Activated T-helper 9 cell treated with anti-CD3 and anti-CD28 coated beads, Interleukin-2, amount 50 U/mL, for 16 hours (primary cell): ENCODE measurements at places on chromosomes 4 and X.

DNA sequence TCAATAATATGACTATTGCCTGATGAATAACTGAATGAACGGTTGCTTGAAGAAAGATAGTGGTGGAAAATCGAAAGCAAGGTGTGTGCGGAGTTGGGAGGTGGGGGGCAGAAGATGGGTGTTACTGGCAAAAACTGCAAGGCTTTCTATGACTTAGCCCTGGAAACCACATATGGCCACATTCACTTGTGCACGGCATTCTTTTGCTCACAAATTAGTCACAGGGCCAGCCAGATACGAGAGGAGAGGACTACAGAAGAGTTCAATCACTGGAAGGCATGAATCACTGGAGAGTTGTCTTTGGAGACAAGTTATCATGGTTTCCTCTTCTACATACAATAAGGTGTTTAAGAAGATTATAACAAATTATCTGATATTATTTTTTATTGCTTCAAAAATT is 626.5 kb upstream of the CPEB2 start:
- DNase-seq, result no peak

GRCh38 chr4:18051281-18051680 is 29.7 kb upstream of the LCORL start:
- no peak for DNase-seq

- no peak for DNase-seq
Measured at GRCh38 chr4:2337896-2338295, 76.0 kb upstream of the MXD4 start.

DNA sequence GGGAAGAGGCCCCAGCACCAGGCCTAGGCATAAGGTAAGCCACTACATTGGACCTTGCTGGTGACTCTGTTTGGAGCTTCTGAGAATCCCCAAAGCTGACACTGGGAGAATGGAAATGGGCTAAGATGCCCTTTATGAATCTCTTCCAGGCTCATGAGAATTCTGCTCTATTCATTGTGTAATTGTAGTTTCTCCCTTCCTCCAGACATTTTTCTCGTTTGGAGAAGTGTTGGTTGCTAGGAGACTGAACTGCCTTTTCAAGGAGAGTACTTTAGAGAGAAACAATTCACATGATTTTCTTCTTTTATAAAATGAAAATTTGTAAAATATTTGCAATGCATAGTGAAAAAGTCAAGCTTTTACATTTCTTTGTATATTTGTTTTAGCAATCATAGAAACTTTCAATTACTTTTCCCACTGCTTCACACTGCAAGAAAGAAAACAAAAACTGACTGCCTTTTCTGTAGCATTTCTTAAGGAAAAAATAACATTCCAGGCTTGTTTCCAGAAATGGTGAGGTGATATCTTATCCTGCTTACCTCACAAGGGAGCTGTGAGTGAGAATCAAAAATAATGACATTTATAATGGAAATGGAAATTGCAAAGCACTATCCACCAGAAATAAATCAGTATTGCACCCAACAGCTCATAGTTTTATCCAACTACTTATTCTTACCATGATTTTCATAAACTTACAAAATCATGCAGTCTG is 24.9 kb upstream of the DCHS2 start:
- DNase-seq, result no peak

DNA sequence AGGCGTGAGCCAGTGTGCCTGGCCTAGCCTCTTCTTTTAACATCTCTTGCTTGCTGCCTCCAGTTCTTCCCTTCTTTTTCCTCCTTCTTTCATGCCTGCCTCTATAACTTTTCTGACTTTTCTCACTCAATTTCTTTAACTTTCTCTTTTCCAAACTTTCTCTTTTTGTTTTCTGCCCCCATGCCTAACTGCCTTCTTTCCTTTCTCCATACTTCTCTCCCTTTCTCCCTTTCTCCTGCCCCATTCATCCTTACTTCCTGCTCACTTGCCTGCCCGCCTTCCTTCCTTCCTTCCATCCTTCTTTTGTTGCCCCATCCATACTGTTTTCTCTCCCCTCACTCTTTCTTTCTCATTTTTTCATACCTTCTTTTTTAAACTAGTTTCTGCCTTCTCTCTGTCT is 105.2 kb downstream of the RBMX2 start:
- DNase-seq, result no peak

DNA sequence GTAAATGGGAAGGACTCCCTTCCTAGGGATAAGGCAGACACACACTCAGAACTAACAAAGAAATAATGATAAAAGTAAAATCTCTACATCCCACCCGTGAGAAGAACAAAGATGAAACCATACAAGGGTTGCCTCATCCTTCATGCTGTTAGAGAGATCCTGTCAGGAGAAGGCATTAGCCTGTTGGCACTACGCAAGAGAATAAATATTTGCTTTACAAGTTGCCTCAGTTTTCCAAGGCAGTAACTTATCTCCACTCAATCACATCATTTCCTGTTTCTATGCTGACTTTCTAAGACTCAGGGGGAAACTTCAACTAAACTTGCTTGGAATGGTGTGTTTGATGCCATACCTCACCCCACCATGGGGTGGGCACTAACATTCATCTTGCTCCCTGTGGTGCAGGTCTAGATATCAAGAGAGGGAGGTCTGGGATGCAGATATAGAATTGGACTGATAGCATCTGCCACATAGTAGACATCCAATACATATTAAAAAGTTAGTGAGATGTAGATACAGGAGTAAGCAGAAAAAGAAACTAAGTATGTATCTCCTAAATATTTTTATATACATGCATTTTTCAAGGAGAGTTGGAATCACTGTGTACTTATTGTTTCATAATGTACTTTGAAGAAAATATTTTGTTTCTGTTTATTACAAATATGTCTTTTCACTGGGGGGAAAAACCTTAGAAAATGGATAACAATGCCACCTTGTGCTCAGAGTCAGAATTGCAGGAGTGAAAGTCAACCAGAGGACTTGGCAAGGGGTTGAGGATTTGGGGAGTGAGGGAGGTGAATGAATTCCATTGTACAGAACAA is 57.2 kb upstream of the BEX4 start:
- DNase-seq, result no peak

- DNase-seq, result peak; percentile 41
Measured at GRCh38 chrX:21374163-21374993, at the start of gene CNKSR2. Gene CNKSR2, plus strand, starts transcription at chrX:21374418. Its CDS starts 480 bp downstream, at chrX:21374898.

GRCh38 chr4:7009564-7009963 is 33.6 kb upstream of the TADA2B start:
- DNase-seq, result no peak

DNA sequence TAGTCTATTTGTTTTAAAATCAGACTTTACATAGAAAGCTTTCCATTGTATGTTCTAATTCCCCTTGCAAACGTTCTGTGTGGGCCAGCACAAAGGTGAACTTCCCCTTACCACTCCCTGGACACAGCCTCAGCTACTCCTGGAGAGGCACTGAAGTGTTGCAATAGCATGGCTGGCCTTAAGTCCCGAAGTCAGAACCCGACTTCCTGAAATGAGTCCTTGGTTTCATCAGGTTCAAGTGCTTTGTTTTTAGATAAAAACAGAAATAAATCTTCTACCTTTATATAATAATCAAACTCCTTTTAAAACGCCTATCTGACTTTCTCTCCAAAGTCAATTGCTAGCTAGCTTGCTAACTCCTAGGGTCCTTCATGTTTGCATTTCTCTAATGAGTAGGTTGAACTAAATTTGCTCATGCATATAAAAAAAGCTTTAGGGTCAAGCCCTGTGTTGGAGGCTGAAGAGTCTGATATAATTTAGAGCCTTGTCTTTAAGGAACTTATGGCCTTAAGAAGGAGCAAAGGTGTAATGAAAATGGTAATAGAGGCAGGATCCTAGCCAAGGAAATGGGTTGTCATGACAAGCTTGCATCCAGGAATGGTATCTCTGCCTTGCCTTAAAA is 9.0 kb downstream of the BMP3 start:
- no peak for DNase-seq

DNA sequence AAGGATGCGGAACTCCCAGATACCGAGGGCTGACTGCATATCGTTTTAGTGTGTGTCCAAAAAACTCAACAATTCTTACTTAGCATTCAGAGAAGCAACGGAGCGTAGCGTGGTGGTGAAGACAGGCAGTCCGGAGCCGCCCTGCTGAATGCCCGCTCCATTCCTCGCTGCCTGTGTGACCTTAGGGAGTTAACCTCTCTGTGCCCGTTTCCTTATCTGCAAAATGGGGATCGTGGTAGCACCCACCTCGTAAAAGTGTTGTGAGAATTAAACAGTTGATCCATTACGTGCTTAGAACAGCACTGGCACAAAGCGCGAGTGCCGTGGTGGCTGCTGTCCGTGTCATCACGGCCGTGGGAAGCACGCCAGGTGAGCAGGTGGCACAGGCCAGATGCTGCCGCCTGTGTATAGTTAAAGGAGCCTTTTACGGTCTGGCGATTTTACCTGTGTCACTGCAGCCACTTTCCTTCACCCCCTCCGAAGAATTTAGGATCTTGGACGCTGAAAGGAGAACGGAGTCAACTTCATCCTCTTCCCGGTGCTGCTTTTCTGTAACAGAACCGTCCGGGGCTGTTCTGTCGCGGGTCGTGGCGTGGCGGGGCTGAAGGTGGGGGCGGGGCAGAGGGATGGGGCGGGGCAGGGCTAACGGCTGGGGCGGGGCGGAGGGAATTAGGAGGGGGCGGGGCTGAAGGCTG is 885 bp downstream of the CCDC110 start:
- peak; percentile 28 for DNase-seq

DNA sequence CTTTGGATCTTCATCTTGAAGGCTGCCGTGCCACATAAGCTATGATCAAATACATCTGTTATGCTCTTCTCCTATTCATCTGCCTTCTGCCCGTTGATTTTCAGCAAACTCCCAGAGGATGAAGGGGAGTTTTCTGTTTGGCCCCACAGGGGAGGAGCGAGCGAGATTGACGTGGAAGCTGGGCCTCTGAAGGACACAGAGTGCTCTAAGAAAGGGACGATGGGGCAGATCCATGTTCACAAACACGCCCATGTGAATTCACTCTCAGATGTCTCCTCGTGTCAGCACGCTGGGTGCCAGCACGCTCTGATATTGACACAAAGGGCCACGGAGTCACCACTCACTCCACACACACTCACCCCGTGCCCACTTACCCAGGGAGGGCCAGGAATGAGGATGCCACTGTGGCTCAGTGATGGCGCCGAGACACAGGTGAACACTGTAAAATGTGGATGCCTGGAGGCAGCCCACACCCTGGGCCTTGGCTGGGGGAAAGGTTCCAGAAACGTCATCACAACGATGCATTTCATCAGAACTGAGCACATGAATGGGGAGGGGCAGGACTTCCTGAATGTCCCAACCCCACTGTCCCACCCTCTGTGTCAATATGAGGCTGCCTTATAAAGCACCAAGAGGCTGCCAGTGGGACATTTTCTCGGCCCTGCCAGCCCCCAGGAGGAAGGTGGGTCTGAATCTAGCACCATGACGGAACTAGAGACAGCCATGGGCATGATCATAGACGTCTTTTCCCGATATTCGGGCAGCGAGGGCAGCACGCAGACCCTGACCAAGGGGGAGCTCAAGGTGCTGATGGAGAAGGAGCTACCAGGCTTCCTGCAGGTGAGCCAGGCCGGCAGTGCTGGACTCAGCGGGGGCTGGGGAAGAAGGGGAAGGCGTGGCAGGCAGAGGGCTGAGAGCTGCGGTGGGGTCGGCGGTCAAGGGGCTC is at the start of gene S100P:
TSS of gene S100P (plus strand) at position 648 of the 946 bp plus-strand sequence. CDS start at position 703, 55 bp downstream.
- DNase-seq, result no peak

DNA sequence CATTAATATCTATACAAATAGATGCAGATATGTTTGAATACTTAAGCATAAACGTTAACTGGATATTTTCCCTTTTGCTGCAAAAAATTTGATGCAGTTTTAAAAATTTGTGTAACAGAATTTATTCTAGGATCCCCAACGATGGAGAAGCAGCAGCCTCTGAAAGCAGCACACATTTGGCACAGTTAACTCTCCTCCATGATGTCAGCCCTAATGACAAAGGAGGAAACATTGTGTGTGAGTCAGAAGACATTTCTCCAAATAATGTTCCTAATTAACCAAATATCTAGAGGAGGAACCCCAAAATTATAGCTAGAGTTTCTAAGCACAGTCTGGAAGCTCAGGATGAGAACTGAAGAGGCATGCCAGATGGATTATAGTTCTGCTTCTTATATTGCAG is 281.9 kb upstream of the MAD2L1 start:
- no peak for DNase-seq

GRCh38 chrX:132444936-132445335 is 43.9 kb downstream of the MBNL3 start:
- no peak for DNase-seq

- no peak for DNase-seq
Measured at GRCh38 chrX:44674906-44675305, 132.2 kb upstream of the FUNDC1 start.

DNA sequence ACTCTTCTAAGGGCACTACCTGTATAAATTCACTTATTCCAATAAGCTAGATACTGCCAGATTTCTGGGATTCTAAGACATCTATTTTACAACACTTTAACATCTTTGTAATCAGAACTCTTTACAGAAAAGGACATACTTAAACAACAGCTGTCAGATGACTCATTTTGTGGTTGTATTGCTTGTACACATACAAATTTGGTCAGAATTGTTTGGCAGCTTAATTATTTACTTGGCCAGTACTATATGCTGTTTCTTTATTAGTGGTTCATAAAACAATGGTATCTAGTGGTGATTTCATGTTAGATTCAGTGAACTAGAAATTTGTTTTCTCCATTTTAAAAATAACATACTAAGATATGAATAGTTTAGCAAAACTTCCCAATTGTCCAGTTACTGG is 27.2 kb downstream of the PALLD start:
- DNase-seq, result no peak

GRCh38 chr4:73137121-73137520 is 67.6 kb upstream of the COX18 start:
- DNase-seq, result no peak

- DNase-seq, result no peak
Measured at GRCh38 chr4:59994118-59994517, 1206.0 kb upstream of the ADGRL3 start.

DNA sequence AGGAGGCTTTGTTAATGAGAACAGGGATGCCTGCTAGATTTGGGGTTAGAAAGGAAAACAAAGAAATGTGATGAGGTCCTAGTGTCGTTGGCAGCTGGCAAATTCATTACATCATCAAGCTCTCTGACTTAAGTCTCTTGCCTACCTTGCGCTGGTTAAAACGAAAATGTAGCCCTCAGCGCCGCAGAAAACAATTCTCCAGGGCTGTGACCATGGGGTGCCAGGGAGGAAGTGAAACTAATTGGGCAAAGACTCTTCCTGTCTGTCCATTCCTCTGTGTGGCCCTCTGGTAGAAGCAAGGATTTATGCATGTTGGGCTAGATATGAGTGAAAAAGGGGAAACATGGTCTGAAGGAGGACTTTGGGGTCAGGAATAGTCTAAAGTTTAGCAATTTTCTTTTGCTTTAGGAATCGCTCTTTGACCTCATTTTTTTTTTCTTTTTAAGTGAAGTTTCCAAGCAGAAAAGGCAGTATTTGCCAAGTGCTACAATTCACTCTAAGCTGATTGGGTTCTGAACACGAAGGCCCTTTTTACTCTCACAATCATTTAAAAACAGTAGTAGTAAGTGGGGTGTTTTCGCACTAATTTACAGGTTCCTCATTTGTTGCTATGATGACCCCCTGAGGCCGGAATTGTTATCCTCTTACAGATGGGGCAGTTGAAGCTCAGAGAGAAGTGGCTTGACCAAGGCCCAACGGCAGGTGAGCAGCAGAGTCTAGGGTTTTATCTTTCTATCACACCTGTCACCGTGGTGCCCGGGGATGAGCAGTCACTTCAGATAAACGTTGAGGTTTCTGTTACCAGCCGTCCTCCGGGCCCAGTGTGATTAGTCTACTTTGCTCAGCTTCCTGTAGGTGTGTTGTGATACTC is 27.3 kb upstream of the CHRNA9 start:
- peak; percentile 49 for DNase-seq
